ENCODE measurements at places on chromosomes 2 and 18.

GRCh38 chr18:67651438-67651837 lies 134.9 kb upstream of the DSEL start:
- no peak for DNase-seq

DNA sequence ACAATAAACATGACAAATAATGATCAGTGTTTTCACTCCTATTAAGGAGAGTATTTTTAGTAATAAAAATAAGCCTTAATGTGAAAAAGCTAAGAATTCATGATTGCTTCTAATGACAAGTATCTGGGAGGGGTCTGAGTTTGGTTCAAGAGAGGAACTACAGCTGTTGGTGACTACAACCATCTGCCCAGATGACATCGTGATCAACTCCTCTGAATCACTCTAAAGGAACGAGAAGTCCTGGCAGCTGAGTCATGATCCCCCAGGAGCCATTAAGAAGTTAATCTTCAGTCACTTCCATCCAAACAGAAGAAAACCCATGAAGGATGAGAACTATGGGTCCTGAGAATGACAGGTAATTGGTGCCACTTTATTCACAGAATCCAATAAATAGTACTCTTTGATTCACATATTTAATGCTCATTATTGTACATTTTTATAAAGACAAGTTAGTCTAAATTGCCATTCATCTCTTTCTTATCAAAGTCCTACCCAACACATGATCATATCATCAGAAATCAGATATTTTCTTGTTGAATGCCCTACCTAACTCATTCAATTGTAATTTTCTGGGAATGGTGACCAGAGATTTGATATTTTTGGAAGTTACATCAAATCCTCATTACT lies 6.8 kb downstream of the TFPI start:
- DNase-seq: no peak

DNA sequence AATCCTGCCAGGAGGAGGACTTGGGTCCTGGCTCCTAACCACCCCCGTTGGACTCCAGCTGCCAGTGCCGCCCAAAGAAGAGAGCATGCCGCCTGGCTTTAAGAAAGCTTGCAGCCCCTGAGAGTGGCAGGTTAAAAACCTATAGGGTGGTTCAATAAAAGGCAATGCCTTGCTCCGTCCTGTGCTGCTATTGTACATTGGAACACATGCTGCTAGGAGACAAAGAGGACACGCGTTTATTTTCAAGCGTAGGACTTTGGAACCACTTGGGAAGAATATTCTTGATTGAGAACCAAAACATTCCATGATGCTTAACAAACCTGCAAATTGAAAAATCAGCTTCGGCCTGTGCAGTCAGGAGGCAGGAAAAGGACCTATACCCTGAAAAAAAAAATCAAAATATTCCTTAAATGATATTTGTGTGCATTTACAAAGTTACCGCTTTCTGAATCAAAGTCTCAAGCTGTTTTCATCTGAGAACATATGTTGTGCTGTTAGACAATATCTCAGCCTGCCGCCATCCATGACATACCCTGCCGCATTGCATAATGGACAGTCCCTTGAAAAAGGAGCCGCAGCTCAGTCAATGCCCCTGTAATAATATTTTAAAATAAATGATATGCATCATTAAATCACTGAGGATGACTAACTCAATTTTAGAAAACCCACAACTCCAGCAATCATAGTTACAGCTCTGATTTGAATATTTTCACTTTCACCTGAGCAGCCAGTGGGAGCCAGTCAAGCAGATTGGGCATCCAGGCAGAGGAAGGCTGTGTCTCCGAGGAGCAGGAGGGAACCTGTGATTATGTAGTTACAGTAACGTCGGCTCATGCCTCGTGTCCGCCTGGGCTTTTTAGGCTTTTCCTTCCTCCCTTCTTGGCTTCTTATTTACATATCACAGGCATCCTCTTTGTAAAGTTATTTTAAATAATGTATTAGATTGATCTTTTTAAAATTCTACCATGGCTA lies 805.6 kb upstream of the FANCL start:
- DNase-seq: no peak

- DNase-seq: no peak
Observed at GRCh38 chr2:240237609-240238174, 97.2 kb upstream of the OTOS start.

- no peak for DNase-seq
Observed at GRCh38 chr2:60386436-60386835, 167.0 kb downstream of the BCL11A start.

- no peak for DNase-seq
Observed at GRCh38 chr2:164896634-164897355, 55.2 kb upstream of the COBLL1 start.

GRCh38 chr18:51097021-51097822 lies 67.2 kb downstream of the SMAD4 start:
- DNase-seq: no peak

DNA sequence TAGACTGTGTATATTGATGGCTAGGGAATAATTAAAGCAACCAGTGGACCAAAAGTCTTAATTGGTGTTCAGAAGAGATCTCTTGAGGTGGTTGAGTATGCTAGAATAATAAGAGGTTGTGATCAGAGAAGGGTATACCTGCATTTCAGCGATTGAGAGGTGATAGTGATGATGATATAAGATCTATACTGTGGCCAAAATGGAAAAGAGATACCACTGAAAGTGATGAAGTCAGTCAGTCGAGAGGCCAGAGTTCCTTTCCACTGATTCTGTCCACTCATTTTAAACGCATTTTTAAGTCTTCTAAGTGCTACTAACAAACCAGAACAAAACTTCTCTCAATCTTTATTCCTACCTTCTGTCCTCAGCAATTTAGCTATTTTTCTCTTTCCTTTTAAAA lies 32.9 kb downstream of the ACTR3 start:
- DNase-seq: no peak

- DNase-seq: no peak
Observed at GRCh38 chr2:188787021-188787657, 187.0 kb upstream of the COL3A1 start.

- no peak for DNase-seq
Observed at GRCh38 chr2:180675170-180675569, 305.2 kb upstream of the UBE2E3 start.

- DNase-seq: no peak
Observed at GRCh38 chr18:45103319-45104048, 422.8 kb downstream of the SETBP1 start.

- DNase-seq: no peak
Observed at GRCh38 chr2:241122376-241123002, 20.4 kb upstream of the MTERF4 start.

DNA sequence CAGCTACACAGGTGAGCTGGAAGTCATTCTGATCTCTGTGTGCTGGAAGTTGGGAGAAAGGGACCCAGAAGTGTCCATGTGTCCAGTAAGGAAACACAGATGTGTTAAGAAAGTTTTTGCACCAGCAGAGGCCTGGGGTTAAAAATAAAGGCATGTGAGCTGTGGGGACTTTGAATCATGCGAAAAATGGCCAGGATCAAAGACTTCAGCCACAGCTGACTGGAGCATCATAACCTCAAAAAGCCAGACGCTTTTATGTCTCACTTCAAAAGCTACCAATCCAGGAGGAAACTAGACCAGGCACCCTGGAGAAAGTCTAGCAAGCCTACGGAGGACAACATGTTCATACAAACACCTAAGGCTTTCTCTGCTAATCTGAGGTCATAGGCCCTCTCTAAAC lies 503.6 kb upstream of the REG3G start:
- no peak for DNase-seq

- no peak for DNase-seq
Observed at GRCh38 chr2:79876430-79876829, 363.6 kb downstream of the CTNNA2 start.

- DNase-seq: no peak
Observed at GRCh38 chr18:49980896-49981295, 167.6 kb upstream of the ACAA2 start.

DNA sequence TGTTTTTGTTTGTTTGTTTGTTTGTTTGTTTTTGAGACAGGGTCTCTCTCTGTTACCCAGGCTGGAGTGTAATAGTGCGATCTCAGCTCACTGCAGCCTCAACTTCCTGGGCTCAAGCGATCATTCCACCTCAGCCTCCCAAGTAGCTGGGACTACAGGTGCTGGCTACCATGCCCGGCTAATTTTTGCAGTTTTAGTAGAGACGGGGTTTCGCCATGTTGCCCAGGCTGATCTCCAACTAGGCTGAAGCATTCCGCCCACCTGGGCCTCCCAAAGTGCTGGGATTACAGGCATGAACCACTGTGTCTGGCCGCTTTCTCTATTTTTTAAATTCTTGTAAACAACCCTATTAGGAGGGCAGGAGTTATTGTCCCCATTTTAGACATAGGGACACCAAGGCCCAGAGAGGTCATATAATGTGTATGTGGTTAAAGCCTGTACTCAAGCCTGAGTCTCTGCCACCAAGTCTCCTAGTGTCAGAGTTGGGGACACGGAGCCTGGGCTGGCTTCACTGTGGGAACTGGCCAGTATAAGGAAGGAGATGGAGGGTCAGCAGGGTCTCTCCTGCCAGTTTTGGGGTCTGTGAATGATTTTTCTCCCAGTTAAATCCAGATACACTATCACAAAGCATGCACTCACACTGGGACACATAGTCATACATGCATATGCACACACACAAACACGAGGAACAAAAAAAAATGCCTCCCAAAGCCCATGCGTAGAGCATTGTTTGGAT lies 27.5 kb upstream of the MCFD2 start:
- no peak for DNase-seq

GRCh38 chr2:46663614-46664013 lies 184.2 kb downstream of the TMEM247 start:
- no peak for DNase-seq

DNA sequence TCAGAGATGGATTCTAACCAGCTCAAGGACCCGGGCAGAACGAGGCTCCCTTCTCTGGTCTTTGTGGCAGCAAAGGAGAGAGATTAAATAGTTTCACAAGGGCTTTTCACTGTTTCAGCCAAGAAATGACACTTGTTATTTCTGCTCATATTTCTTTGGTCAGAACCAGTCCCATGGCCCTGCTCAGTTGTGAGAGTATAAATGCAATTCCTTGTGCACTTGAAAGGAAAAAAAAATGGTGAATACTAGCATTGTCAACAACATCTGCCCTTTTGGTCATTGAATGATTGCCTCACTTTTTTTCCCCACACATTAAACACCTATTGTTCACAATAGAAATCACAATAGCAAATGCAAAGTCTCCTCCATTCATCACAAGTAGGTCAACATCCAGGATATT lies 104.4 kb downstream of the RDH14 start:
- DNase-seq: no peak

- peak; percentile 73 for DNase-seq
Observed at GRCh38 chr2:1990724-1991123, 246.4 kb upstream of the PXDN start.

DNA sequence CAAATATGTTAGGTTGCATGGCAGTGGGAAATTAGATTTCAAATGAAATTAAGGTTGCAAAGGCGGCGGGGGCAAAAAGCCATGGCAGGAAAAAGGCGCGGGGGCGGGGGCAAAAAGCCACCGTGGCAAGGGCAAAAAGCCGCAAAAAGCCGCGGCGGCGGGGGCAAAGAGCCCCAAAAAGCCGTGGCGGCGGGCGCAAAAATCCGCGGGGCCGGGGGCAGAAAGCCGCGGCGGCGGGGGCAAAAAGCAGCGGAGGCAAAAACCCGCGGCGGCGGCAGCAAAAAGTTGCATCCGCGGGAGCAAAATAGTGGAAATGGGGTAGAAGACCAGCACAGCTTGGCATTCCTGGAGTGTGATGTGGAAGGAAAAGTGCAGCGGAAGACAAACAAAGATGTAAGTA lies 417.1 kb downstream of the ANKRD30B start:
- DNase-seq: no peak

- DNase-seq: no peak
Observed at GRCh38 chr2:30456106-30456505, 9.1 kb downstream of the LCLAT1 start.

GRCh38 chr2:226057365-226057764 lies 657.9 kb downstream of the NYAP2 start:
- DNase-seq: no peak

- no peak for DNase-seq
Observed at GRCh38 chr2:133378928-133379549, 189.2 kb downstream of the NCKAP5 start.

- no peak for DNase-seq
Observed at GRCh38 chr2:234603619-234604018, 106.7 kb upstream of the ARL4C start.

GRCh38 chr2:120778244-120778643 lies 42.6 kb downstream of the GLI2 start:
- no peak for DNase-seq

DNA sequence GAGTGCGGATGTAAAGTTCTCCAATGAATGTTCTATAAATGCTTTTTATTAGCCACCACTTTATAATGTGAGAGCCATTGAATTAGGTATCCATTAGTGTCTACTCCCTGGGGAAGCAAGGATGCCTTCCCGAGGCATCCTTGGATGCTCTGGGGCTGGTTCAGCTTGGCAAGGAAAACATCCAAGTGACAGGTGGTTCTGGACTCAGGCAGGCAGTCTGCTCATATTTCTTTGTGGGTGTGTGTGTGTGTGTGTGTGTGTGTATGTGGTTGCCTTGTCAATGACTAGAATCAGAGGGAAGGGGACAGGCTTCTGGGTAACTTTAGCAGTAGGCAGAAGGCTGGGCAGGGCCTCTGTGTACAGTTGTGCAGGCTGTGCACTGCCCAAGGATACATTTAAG lies 149.2 kb downstream of the TSN start:
- DNase-seq: no peak

DNA sequence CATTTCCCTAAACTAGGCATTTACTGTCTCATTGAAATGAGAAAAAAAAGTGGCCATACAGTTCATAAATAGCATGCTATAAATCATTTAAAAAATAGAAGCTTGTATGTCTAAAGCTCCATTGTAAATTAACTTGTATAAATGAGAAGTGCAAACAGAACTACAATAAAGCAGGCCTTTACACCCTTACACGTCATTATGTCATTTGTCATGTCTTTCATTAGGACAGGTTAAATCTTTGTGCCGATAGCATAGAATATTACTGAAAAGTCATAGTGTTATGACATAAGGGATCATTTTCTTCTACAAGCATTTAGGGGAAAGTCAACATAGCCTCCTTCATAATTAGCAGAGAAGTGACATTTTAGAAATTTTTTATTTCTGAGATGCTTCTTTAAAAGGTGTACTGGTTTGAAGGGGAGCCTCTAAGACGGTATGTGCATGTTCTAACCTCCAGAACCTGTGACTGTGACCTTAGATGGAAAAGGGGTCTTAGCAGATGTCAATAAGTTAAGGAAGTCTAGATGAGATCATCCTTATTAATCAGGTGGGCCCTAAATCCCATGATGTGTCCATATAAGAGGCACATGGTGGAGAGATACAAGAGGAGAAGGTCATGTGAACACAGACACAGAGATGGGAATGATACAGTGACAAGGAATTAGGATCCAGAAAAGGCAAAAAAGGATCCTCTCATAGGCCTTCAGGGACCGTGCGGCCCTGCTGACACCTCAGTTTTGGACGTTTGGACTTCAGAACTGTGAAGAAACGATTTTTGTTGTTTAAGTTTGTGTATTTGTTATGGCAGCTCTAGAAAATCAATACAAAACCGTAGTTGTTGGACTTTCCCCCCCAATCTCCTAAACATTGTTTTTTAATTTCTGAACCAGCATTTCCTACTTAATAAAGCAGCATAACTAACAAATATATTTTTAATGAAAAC lies 863.7 kb downstream of the MBD2 start:
- no peak for DNase-seq

GRCh38 chr18:73594749-73595148 lies 552.9 kb downstream of the FBXO15 start:
- no peak for DNase-seq

- DNase-seq: no peak
Observed at GRCh38 chr18:44548291-44549221, 132.1 kb upstream of the SETBP1 start.

All from cerebellar nuclear complex (tissue), 1 donor.